ENCODE measurements at places on chromosomes 3 and 15. TPM values are rescaled to one million over a fixed set of nuclear protein-coding genes. Genes with fewer than 3 reads are reported as not detected.

The TMCO5A gene
- total RNA-seq = 2.8 TPM

DNA sequence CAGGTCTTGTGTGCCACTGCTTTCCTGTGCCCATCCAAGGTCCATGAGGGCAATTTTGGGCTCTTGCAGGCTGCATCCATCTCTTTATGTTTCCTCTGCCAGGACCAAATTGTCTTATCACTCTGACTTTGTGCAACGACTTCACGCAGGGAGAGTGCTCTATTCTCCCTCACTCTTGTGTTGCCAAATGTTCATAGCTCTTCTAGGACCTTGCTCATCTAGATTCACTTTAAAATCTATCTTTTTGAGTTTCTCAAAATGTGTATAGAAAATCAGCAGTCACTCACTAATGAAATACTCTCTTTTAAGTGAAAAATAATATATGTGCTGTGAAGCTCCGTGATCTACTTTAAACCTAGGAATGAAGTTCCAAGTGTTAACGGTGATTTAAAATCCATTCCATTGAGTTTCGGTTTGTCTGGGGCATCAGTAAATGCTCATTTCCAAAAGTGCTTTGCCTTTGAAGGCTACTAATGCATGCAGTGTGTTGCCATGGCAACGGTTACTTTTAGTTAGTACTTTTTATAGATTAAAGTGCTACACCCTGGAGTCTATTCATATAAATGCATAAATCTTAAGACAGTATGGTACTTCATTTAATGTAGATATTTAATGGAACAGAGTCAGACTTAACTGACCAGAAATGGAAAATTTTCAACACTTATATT lies 46.6 kb upstream of the GOLGA8J start:
- no peak for DNase-seq

DNA sequence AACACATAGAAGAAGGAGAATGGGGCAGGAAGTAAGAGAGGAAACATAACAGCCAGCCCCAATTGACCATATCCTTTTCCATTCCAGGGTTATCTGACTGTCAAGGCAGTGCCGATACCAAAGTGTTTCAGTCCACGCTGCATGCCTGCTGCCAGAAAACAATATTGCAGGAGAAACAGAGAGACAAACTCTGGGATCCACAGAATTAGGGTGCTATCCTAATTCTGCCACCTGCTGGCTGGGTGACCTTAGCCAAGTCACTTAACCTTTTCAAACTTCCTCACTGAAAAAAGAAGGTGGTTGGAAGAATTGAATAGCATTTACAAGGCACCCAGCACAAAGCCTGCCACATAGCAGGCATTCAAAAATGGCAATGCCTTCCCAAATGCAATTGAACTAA lies 32.0 kb downstream of the GLB1 start:
- no peak for DNase-seq

The LRTM1 gene
- 2.0 TPM for total RNA-seq

DNA sequence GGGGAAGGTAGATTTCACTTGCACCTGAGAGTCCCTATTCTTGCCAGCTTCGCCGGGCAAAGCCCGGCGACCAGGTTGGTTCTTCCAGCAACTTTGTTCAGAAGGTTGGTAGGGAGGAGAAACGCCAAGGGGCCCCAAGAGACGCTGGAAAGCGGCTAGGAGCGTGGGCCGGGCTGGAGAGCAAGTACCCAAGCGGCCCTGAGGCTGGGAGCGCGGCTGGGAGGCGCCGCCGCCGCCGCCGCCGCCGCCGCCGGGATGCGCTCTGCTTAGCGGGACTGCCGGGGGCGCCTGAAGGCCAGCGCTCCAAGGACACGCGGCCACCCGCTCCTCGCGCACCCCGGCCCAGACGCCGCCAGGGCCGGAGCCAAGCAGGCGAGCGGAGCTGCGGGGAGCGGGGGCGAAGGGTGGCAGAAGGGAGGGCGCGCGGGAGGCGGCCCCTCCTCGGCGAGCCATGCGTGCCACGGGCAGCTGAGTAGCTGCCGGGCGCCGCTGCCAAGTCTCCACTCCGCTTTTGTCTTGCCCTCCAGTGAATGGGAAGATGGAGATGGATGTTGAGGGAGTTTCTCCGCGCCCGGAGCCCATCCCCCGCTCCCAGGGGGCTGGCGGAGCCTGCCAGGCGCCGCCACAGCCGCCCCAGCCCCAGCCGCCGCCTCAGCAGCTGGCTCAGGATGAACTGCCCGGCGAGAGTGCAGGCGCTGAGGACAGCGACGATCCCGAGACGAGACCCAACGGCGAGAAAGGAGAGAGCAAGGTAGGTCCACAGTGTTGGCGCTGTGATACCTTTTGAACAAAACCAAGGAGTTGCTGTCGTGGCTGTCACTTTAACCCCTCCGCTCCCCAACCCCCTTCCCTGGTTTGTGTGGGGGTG lies 227.4 kb upstream of the AZI2 start:
- DNase-seq = peak; percentile 15

The EFCC1 gene
- 4.0 TPM for total RNA-seq

The EPHA6 gene
- 1.1 TPM for total RNA-seq

The APBA2 gene
- total RNA-seq = 25.3 TPM

DNA sequence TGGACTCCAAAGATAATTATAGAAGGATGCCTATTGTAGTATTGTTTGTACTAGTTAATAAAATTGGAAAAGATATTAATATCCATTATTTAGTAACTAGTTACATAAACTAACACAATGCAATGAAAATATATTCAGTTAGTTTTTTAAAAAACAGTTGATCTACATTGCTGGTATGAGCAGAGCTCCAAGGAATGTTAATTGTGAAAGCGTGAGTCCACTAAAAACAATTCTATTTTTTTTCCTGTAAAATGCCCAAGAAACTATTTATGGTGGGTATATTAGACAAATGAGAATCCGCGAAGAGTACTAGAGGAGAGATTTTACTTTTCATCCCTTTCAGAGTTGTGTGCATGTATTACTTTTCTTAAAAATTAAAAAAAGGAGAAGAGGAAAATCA lies 104.3 kb downstream of the MCTP2 start:
- no peak for DNase-seq

DNA sequence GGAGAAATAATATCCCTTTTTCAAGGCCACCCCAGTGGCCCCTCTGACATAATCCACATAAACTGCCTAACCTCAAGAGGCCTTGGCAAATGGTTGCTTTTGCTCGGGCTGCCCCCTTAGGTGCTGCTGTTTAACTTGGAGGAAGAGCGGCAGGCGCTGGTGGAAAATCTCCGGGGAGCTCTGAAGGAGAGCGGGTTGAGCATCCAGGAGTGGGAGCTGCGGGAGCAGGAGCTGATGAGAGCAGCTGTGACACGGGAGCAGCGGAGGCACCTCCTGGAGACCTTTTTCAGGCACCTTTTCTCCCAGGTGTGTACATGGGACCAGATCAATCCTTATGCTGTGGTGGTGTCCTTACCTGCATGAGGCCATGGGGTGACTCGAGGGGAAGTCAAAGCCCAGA lies 15.0 kb downstream of the DUOX1 start:
- DNase-seq = no peak

DNA sequence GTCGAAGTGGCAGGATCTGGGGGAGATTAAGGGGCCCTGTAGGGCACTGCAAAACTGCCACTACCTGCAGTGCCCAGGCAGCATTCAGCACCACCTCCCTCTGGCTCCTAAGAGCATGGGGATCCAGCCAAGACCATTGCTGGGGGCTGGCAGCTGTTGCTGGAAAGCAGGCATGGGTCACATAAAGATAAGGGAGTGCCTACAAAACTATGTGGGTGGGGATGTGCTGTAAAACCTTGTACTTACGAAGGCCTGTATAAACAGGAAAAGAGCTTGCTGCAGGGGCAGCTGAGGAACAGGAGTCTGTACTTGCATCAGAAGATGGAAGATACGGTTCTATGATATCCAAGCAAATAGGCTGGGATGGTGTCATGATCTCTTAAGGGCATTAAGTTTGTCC lies 27.1 kb downstream of the IL20RB start:
- DNase-seq = peak; percentile 87

The CCR8 gene
- not detected for total RNA-seq

The CKMT1B gene
- 3.5 TPM for total RNA-seq

DNA sequence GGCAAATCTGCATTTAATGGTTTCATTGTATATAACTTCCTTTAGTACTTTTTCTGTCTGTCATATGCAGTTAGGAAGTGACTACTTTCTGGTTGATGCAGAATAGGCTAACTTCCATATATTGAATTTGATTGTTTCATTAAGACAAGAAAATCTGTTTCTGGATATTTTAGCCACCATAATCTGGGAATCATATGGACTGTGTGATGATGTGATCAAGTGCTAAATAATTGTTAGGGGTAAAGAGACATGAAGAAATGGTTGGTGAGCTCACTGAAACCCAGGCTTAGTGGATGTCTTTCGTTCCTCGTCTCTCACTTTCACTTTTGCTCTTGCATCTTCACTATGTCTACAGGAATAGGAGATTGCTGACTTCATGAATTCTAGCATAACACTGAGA lies 3.5 kb upstream of the MNS1 start:
- no peak for DNase-seq

DNA sequence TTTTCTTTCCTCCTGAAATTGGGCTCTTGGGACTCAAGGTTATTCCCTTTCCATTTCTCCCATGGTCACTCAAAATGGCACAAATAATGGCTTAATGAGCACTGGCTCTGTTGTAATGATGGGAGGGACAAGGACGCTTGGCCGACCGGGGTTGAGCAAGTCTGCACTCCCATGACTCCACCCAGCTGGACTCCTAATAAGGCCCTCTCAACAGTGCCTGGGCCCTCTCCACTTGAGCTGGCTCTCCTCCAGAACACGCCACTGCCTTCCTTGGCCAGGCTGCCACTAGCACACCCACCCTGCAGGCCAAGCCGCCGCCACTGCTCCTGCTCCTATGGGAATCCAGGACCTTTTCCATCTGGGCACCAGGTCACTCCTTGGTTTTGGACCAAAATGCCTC lies 42.3 kb downstream of the ADCY5 start:
- DNase-seq = no peak

The FSIP1 gene
- total RNA-seq = 2.3 TPM

DNA sequence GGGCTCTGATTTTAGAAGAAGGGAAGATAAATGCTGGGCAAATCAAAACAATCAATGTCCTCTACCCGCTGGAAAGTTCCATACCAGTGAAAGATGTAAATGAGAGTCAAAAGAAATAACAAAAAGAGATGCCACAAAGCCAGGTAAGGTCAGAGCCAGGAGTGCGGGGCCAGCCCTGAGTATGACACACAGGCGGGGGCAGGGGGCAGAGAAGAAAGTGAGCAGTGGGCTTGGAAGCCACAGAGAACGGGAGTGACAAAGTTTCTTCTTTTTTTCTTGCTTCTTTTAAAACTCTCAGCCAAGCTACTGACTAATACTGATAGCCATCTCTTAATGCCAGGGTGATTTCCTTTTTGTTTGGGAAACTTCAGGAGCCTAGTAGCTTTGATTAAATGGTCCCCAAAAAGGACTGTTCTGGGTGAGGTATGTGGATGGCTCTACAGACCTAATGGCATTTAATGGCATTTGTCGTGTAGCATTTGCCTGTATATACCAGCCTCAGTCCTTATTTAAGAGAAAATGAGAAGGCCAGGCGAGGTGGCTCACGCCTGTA lies 23.1 kb upstream of the TSEN2 start:
- DNase-seq = no peak

- DNase-seq = no peak
Observed at GRCh38 chr3:6805236-6805635, 55.7 kb upstream of the GRM7 start.

- peak; percentile 37 for DNase-seq
Observed at GRCh38 chr3:159763011-159763601, 225.5 kb upstream of the IL12A start.

Measured in prostate gland (tissue), 2 donors.